ENCODE measurements at places on chromosomes 3 and 15.

DNA sequence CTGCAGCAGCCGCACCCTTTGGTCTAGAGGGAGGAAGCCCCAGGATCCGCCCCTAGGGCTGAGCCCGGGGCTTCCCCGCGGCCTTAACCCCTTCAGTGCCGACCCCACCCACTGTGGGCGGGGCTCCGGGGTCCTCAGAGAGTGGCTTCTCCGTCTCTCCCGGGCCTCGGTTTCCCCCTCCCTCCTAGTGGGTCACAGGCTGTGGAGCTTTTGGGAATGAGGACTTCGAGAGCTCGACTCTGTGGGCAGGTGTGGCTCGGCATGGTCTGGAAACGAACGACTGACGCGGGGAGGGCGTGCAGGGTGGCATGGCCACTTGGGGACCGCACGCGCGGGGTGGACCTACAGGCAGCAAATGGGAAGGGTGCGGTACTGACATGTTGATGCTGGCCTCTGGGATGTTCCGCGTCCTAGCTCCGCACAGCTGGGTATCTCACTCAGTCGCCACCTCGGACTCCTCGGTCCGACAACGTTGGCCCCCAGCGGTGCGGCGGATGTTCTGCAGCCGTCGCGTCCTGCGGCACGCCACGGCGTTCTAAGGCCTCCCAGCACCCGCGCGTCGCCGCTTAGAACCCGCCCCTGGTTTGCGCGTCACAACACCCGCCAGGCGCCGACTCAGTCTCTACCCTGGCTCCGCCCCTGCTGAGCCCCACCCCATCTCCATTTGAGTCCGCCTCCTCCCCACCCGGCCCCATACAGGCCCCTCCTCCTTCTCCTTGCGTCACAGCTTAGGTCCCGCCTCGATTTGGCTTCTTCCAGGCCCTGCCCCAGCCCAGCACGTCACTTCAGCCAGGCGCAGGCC lies at the start of the genes HYAL3 and NAA80:
Gene HYAL3, minus strand, starts transcription at position 570 of the 802 bp plus-strand sequence. CDS start 3,803 bp downstream, outside the sequence.
Gene NAA80, minus strand, starts transcription at position 570 of the 802 bp plus-strand sequence. CDS start 1,942 bp downstream, outside the sequence.
- DNase-seq, result peak; percentile 99

DNA sequence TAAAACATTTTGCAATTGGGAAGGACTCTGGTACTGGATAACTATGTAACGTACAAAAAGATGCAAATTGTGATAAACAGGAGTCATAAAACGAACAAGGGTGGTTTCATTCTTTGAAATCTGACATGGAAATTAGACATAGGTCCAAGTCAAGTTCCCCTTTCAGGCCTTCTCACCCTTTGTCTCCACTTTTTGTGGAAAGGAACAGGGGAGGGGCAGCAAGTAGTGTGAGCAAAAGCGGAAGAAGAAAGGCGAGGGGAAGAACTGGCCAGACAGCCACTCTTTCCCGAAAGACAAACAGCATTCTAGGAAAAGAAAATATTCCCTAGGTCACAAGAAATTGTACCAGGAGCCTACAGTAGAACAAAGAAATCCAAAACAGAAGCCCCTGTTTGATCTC lies 52.6 kb downstream of the MCF2L2 start:
- DNase-seq, result no peak

- DNase-seq, result no peak
These were observed 41.9 kb downstream of the TIPARP start for GRCh38 chr3:156716105-156716862.

DNA sequence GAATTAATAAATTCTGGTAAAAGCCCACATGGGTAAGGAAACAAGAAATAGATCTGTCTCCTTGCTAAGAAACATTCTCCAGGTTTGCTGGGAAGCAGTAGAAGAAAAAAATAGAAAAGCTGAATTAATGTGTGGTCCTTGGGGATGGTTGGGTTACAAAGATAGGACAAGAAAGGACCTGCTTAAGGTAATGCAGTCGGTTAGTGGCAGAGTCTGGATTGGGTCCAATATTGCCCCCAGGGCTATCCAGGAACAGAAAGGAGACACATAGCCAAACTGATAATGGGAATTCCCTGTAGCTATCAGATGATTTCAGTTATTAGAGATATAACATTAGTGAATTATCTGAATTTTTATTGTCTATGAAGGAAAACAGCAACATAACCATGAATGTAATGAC lies 584.3 kb downstream of the ROBO1 start:
- DNase-seq, result no peak

GRCh38 chr3:24663406-24663805 lies 168.8 kb upstream of the THRB start:
- no peak for DNase-seq

Measured in IMR-90 (cell line).